ENCODE measurements at places on chromosomes 13 and 19.
A peak's percentile ranks its signal among the peaks of the same experiment; 100 is the strongest.

- DNase-seq, result no peak
Observed at GRCh38 chr19:48020686-48021085, 23.2 kb downstream of the CABP5 start.

- DNase-seq, result peak; percentile 77
Observed at GRCh38 chr13:87536499-87536898, 134.7 kb upstream of the SLITRK5 start.

GRCh38 chr19:32458500-32459123 lies 53.0 kb downstream of the DPY19L3 start:
- DNase-seq, result no peak

- no peak for DNase-seq
Observed at GRCh38 chr19:4035582-4035981, 28.0 kb downstream of the PIAS4 start.

- no peak for DNase-seq
Observed at GRCh38 chr19:48672994-48673393, at the start of gene NTN5. TSS of gene NTN5 (minus strand) at chr19:48673017. CDS start at chr19:48670986, 2,031 bp downstream.

DNA sequence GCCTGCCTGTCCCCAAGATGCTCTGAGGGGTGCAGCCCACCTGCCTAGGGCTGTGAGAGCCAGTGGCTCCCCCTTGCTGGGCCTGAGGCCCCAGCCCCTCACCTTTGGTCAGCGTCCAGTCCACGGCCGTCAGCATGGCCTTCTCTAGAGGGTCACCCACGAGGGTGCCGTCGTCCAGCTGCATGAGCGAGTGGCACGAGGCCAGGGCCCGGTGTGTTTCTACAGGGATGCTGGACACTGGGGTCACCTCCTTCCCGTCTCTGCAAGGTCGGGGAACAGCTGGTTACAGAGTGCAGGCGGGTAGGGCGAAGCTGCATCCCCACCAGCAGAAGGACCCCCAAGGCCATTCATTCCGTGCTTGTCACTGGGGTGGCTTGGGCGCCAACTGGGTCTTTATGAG lies 9.0 kb downstream of the ATP13A1 start:
- DNase-seq, result no peak

GRCh38 chr13:110978390-110978789 lies 63.5 kb upstream of the ANKRD10 start:
- no peak for DNase-seq

DNA sequence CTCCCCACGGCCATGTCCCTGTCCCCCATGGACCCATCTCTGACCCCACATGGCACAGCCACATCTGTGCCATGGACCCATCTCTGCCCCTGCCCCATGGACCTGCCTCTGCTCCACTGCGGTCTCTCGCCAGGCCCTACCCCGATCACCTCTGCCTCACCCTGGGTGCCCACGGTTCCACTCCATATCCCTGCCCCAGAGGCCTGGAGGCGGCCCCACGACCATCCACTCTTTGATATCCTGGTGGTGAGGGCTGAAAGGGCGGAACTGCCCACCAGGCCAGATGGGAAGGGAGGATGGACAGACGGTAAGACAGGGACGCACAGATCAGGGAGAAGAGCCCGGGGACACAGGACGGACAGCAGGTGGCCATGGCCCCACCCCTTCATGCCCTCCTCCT lies 327 bp downstream of the PTGER1 start:
- DNase-seq, result no peak

- peak; percentile 48 for DNase-seq
Observed at GRCh38 chr13:84917252-84917878, 881.9 kb downstream of the SLITRK6 start.

DNA sequence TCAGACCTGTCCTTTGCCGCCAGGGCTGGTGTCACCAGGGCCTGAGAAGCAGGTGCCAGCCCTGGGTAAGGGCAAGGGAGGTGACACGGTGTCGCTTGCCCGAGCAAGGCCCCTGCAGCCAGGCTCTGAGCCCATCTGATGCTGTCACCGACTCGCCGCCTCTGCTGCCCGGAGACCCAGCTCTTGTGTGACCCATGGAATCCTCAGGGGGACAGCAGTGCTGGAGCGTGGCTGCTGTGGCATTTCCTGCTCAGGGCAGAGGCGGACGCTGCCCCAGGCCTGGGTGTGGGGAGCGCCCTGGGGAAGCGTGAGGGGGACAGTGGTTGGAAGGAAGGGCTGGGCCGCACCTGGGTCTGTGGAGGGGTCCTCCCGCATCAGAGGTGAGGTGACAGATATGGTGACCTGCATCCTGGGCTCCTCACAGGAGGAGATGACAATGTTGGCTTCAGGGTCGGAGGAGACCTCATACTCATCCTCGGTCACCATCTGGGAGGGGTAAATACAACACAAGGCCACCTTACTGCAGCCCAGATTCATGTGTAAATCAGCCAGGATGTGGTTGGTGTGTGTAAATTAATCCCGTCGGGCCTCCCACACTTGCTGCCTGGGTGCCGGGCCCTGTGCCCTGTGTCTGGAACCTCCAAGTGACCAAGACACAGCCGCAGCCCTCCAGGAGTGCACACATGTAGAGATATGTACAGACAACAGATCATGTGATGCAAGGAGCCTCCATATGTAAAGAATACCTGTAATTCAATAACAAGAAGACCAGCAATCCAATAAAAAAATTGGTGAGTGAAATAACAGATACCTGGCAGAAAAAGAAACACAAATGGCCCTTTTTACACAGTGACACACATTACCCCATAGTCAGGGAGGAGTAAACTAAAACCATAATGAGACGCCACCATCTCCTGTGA lies 27.6 kb upstream of the MATK start:
- no peak for DNase-seq

- DNase-seq, result no peak
Observed at GRCh38 chr19:32627714-32628270, 46.8 kb downstream of the PDCD5 start.

DNA sequence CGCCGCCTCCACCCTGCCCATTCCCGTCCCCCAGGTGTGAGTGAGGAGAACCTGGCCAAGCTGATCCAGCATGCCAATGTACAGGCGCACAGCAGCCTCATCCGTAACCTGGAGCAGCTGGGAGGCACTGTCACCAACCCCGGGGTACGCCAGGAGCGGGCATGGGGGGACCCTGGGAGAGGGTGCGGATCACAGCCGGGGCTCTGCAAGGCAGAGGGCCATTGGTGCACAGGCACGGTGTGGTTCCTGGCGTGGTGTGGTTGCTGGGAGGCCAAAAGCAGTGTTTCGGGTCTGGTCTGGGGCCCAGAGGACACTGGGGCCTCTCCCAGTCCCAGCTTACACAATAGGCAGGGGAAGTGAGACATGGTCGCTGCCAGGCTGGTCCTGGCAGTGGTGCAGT lies 8.3 kb downstream of the STXBP2 start:
- no peak for DNase-seq

GRCh38 chr13:105341256-105341655 lies 1194.2 kb downstream of the EFNB2 start:
- DNase-seq, result no peak

DNA sequence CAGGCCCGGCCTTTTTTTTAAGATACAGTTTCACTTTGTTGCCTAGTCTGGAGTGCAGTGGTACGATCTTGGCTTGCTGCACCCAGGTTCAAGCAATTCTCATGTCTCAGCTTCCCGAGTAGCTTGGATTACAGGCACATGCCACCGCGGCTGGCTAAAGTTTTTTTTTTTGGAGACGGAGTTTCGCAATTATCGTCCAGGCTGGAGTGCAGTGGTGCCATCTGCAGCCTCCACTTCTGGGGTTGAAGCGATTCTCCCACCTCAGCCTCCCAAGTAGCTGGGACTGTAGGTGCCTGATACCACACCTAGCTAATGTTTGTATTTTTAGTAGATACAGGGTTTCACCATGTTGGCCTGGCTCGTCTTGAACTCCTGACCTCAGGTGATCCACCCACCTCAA lies 4.9 kb upstream of the CARM1 start:
- DNase-seq, result no peak

- peak; percentile 62 for DNase-seq
Observed at GRCh38 chr13:51895906-51896888, 34.4 kb downstream of the CCDC70 start.

GRCh38 chr19:35060160-35060855 lies 18.8 kb downstream of the HPN start:
- DNase-seq, result no peak

GRCh38 chr19:2277138-2277537 lies 4.8 kb downstream of the PEAK3 start:
- no peak for DNase-seq

- DNase-seq, result no peak
Observed at GRCh38 chr13:109396266-109396665, 390.1 kb downstream of the IRS2 start.

DNA sequence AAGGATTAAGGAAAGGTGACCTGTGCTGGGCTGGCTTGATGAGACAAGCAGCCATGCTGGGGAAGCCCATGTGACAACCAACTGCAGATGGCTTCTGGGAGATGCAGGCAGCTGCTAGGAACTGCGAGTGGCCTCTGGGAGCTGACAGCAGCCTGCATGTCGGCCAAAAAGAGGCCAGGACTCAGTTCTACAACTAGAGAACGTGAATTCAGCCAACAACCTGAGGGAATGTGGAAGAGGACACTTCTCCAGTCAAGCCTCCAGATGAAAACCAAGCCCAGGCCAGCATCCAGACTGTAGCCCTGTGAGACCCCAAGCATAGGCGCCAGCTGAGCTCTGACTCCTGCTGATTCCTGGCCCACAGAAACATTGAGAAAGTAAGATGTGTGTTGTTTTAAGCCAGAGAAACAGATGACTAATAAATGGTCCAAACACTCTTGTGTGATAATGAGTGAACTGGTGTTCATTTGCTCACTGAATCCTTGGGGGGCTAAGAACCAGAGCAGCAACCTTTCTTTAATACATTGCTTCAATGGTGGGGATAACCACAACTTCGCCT lies 45.0 kb downstream of the SLC7A1 start:
- peak; percentile 62 for DNase-seq

- DNase-seq, result no peak
Observed at GRCh38 chr19:48186015-48186414, 15.5 kb downstream of the ZSWIM9 start.

- peak; percentile 85 for DNase-seq
Observed at GRCh38 chr19:41321600-41322270, 11.8 kb downstream of the CCDC97 start.

DNA sequence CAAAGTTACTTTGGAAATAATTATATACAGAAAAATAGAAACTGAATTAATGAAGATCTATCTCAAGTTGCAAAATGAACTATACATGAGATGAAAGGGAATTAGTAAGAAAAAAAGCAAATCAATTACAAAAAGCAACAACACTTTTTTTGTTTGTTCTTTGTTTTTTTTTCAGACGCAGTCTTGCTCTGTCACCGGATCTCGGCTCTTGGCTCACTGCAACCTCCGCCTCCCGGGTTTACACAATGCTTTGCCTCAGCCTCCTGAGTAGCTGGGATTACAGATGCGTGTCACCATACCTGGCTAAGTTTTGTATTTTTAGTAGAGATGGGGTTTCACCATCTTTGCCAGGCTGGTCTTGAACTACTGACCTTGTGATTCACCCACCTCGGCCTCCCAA lies 2.2 kb downstream of the ZNF415 start:
- no peak for DNase-seq

DNA sequence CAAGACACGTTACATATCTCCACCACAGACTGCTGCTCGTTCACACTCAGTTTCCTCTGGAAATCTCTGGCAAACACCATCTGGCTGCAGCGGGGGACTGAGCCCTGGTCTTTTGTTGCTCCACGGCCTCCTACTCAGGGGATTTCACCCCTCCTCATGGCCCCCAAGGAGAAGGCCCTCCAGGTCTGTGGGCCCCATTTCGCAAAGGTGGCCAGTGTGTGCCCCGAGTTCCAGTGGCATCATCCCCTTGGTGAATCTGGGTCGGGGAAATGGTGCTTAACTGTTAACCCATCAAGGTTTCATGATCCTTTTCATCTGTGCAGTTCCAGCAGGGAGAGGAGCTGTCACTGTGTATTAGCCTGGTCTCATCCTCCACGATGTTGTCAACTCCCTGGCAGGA lies 235.4 kb upstream of the MAB21L1 start:
- DNase-seq, result no peak

GRCh38 chr19:38667661-38668171 lies 20.3 kb downstream of the ACTN4 start:
- peak; percentile 88 for DNase-seq

DNA sequence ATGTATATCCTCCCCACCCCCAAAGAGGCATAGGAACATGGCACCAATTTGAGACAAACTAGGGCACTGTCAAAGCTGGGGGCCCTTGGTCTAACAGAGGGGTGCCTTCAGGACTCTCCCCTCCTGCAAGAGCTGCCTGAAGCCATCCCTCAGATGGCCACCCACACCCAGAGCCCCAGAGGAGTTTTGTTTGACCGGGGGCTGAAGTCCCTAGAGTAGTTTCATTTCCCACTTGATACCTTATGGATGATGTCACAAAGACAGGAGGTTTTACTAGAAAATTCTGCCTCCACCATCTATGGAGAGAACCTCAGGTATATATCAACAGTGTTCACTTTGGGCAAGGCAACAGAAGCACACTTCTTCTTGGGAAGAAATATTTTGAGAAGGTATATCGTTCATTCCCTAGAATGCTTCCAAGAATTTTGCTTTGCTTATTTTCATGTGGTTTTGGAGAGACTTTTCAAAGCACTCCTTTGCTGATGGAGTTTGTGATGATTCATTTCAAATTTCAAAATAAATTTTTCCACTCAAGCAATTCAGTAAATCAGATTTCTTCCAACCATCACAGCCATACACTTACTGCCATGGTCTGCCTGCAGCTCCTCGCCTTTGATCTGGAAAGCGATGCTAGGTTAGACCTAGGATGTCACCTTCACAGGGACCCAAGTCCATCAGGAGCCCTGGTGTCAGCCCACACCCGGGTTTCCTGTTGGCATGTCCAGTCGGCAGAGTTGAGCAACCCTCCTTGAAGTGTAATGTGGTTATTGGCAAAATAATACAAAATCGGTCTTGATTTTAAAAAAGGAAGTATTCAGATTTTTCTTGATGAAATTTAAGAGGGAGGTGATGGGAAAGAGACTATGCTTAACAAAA lies 207.0 kb downstream of the SHISA2 start:
- peak; percentile 56 for DNase-seq

- peak; percentile 21 for DNase-seq
Observed at GRCh38 chr13:84121456-84121855, 239.2 kb upstream of the SLITRK1 start.

DNA sequence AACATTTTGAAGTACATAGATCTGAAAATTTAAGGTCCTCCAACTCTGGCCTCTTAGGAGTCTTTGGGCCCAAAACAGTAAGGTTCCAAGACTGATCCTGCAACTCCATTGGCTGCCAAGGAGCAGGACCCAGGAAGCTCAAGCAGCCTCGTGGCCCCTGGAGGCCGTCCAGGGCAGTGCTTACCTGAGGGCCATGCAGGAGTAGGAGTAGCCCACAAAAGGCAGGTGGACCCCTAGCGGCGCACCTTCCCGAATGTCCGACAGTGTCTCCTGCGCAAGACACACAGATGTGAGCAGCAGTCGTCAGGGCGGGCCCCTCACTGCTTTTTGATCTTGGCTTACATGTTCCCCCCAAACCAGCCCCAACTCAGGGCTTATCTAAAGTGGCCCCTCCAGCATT lies 5.7 kb upstream of the SIX5 start:
- DNase-seq, result no peak

GRCh38 chr13:43026262-43026661 lies 2.9 kb downstream of the DNAJC15 start:
- DNase-seq, result no peak

GRCh38 chr13:42279986-42280385 lies 8.0 kb downstream of the AKAP11 start:
- no peak for DNase-seq

- DNase-seq, result no peak
Observed at GRCh38 chr13:74966275-74966674, 515.7 kb downstream of the TBC1D4 start.

- DNase-seq, result no peak
Observed at GRCh38 chr13:107580741-107581412, 634.5 kb downstream of the LIG4 start.

- no peak for DNase-seq
Observed at GRCh38 chr19:38723606-38723965, 20.7 kb downstream of the CAPN12 start.

GRCh38 chr13:32216281-32216680 lies 98.9 kb downstream of the ZAR1L start:
- DNase-seq, result no peak

Measured in astrocyte of the spinal cord (primary cell).